Effector memory CD8-positive, alpha-beta T cell (primary cell): ENCODE measurements at places on chromosomes 4 and X.

GRCh38 chr4:15479913-15480185 lies 10.2 kb downstream of the CC2D2A start:
- DNase-seq, result no peak

- no peak for DNase-seq
These were observed 85.0 kb upstream of the FAT1 start for GRCh38 chr4:186808630-186809018.

DNA sequence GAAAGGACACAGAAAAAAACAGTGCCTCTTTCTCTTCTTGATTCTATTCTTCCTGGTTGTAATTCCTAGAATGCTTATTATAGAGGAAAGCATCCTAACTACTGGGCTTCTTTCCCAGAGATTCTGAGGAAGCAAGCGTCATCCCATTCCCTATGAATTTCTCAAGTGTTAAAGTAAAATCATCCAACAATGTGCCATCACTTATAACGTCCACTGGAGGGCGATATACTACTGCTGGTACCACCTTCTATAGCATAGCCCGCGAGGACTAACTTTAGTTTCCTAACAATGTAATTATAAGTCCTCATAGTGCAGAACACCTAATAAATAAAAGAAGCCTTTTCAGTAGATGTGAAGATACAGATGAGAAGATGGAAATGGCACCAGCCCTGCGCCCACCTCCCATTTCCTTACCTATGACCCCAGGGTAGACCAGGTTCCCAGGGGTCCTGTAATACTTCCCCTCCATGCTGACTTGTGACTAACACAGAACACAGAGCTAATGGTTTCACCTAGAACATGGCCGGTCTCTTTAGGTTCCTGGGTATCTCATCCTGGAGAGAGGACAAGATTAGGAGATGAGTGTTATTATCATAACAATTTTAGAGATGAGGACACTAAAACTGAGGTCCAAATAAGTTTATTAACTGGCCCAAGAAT lies 4.2 kb downstream of the CENPVL3 start:
- DNase-seq, result no peak

DNA sequence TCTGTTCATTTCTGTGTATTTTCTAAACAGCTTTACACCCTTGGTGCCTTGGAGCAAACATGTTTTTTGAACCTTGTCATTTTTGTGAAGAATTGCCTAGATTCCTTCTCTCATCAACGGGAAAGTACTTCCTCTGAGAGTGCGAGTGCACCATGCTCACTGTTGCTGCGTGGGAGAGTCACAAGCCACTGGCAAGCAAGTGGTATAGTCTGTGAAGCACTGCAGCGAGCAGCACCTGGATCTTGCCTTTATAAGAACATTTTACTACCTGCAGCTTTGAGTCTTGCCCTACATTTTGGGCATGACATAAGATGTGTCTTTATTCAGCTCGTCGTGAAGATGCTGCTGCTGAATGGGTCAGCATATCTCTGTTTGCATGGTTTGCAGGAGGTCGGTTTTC lies 44.9 kb downstream of the HADH start:
- no peak for DNase-seq

DNA sequence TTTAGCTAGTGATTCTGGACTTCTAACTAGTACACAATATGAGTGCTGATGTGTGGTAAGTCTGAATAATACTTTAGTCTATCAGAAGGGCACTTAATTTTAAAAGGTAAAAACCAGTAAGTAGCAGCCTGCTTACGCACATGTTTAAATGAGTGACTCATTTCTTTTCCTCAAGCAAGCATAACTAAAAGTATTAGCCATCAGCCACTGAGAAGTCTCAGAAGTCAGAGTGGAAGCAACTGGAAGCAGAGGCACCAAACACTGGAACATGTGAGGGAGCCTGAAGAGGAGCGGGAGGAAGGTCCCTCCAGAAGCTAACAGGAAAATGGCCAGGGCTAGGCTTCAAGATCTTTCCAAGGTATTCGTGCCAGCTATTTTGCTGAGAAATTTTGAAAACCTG lies 257.7 kb downstream of the RAPGEF2 start:
- DNase-seq, result no peak

- DNase-seq, result no peak
These were observed 60.1 kb downstream of the LDB2 start for GRCh38 chr4:16838226-16838875.

DNA sequence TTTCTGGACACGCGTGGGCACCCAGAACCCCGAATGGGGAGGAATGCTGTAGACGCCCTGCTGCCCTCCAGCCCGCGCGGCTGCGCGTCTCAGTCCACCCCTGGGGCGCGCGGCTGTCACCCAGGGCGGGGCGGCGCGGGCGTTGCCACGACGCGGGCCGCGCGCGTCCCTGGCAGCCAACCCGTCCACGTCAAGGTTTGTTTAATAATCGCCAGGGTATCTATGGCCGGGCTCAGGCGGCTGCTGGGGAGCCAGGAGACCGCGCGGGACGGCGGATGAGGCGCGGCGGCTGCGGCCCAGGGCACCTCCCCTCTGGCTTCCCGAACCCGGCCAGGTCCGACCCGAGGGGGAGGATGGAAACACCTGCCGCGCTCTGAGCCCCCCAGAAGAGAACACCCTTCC lies at the start of gene SPATA18:
TSS of gene SPATA18 (plus strand) at position 92 of the 402 bp plus-strand sequence. CDS start 401 bp downstream, outside the sequence.
- no peak for DNase-seq

- no peak for DNase-seq
These were observed 1206.0 kb upstream of the ADGRL3 start for GRCh38 chr4:59994118-59994517.

- DNase-seq, result no peak
These were observed 116.1 kb downstream of the FAM53A start for GRCh38 chr4:1567808-1568581.

DNA sequence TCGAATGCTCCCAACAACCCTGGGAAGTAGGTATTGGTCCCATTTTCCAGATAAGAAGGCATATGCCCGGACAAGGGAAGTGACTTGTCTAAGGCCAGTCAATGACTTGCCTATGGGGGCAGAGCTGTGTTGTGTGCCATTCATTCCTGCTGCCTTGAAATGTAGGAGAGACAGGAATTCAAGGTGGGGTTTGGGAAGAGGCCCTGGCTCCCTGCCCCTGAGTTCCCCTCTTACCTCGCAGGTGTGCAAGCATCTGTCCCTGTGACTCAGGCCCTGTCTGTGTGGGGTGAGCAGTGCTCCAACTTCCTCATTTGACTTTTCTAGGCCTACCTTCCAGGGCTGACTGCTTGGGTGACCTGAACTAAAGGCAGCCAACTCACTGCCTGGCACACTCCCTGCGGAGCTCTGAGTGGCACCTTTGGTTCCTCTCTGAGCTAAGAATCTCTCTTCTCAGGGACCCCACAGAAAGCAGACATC lies 5.1 kb downstream of the EFNB1 start:
- DNase-seq, result no peak

DNA sequence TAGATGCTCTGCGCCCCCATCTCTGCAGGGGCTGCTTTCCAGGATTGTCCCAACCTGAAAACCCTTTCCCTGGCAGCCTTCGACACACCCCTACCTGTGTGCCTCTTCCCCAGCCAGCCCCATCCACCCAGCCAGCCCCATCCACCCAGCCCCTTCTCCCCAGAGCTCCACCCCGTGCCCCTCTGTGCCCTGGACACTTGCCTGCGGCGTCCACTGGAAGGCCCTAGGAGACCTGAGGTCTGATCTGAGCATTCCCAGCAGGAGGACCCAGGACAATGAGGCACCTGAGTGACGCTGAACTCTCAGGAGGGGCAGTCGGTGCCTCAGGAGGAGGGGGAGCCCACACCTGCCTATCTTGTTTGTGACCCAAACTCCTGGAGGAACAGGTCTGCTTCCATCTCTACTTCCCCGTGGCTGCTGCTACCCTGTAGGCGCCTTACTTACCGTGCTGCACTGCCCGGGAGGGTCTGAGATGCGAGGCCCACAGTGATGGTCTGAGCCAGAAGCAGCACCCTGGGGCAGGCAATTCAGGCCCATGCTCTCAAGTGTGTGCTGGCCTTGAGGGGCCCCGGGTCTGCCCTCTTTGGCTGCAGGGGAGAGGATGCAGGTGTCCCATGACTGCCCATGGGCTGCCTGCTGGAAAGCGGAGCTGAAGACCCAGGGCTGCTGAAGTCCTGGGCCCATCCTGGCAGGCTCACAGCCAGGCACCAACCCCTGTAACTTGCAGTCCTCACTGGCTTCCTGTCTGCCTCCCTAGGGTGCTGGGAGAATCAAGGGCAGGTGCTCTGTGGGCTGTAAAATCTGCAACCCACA lies 4.9 kb downstream of the LRPAP1 start:
- DNase-seq, result no peak

GRCh38 chrX:45774961-45775360 lies 574.3 kb upstream of the DIPK2B start:
- DNase-seq, result no peak

GRCh38 chrX:40424259-40424658 lies 156.5 kb upstream of the ATP6AP2 start:
- DNase-seq, result no peak

- no peak for DNase-seq
These were observed 173.0 kb upstream of the HAND2 start for GRCh38 chr4:173703021-173703420.

DNA sequence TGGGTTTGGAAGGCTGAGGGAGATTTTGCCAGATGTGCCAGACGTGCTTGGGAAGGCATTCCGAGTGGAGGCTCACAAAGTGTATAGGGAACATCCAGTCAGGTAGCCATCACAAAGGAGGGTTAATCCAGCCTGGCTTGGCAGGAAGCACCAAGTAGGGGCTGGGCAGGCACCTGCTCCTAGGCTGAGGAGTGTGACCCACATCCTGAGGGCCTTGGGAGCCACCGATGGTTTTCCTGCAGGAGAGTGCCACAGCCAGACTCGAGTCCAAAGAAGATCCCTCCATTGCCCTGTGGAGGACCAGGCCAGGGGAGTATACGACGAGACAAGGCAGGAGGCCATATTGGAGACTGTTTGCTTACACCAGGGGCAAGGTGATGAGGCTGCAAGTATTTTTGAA lies 47.2 kb downstream of the PNMA5 start:
- no peak for DNase-seq

DNA sequence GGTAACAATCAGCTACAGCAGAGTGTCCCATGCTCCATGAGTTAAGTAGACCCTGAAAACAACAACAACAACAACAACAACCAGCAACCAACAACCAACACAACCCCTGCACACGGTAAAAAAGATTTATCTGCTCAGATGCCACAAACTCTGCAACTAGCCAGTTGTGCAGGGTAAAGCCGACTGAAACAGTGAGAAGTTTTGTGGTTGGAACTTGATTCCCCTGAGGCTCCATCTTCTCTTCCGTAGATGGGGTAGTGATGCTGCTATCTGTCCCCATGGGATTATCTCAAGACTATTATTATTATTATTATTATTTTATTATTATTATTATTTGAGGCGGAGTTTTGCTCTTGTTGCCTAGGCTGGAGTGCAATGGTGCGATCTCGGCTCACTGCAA lies 50.6 kb upstream of the RAPGEF2 start:
- DNase-seq, result no peak

DNA sequence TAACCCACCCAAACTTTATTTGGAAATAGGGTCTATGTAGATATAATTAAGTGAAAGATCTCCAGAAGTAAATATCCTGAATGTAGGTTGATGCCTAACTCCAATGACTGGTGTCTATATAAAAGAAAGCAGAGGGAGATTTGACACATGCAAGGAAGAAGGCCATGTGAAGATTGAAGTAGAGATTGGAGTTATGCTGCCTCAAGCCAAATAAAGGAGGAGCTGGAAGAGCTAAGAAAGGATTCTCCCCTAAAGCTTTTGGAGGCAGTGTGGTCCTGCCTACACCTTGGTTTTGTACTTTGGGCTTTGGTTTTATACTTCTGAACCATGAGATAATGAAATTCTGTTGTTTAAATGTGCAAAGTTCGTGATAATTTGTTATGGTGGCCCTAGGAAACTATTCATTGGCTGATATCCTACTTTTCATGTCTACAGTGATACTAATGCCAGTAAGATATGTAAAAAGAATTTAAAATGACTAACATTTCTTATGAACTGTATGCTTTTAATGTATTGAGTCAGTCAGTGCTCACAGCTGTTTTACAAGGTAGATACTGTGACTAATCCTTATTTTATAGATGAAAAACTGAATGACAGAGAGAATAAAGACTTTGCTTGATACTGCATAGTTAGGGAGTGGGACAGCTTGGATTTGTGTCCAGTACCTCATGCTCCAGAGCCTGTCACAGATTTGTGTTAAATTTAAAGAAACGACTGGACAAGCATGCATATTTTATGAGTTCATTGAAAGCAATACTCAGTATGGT lies 5.9 kb upstream of the RAB40AL start:
- no peak for DNase-seq

- DNase-seq, result no peak
These were observed 118.5 kb upstream of the NWD2 start for GRCh38 chr4:37126051-37126450.

- DNase-seq, result no peak
These were observed 51.9 kb downstream of the TET2 start for GRCh38 chr4:105198541-105198940.

GRCh38 chr4:2837110-2837903 lies 6.3 kb upstream of the ADD1 start:
- no peak for DNase-seq

DNA sequence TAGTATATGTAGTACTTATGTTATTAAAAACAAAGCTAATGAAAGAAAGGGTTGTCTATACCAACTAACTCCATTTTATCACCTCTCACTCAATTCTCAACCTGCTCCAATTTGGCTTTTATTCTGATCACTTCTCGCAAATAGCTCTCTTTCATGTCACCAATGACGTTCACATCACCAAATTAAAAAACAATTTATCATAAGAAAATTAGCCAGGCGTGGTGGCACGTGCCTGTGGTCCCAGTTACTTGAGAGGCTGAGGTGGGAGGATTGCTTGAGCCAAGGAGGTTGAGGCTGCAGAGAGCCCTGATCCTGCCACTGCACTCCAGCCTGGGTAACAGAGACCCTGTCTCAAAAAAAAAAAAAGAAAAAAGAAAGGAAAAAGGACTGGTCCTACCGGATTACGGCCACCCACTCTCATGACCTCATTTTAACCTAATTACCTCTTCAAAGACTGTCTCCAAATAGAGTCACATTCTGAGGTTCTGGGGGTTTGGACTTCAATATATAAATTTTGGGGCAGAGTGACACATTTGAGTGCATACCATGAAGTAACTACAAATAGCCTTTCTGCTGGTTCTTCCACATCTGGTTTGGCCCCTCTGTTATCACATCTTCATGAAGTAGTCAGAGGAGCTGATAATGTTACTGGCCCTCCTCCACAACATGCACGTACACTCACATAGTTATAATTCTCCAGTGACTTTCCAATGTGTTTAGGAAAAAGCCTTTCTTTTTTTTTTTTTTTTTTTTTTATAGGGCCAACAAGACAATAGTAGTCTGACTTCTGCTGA lies 15.8 kb upstream of the RBMX start:
- no peak for DNase-seq

DNA sequence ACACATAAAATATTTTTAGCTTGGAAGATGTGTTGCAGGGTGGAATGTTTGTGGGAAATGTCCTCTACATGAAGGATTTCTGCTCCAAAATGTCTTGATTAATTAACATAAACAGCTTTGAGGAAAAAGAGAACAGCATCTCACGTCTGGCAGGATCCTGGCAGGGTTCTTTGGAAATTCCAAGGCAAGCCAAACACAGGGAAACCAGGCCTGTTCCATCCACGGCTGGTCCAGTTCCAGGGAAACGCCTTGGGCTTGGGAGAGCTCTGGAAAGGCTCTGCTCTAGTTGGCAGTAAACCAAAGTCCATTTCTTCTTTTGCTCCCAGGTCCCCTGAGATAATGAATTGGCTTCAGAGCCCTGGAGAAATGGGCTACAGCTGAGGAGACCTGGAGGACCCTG lies 42.4 kb upstream of the GAB1 start:
- DNase-seq, result no peak
